ENCODE measurements at places on chromosomes 4 and X.

- no peak for DNase-seq
Measured at GRCh38 chrX:7552760-7553159, 290.2 kb upstream of the VCX start.

DNA sequence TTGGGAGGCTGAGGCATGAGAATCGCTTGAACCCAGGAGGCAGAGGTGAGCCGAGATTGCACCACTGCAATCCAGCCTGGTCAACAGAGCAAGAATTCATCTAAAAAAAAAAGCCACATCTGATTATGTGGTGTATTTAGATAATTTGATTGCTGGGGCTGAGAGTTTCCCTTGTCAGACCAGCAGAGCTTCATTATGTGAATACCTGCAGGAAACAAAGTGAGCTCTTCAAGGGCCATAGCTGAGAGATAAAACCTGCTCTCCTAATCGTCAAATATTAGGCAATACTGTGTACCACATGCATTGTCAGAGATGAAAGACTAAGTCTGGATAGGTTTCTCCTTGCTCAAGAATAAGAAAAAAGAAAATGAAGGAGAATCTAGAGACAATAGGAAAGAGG, 800.0 kb upstream of the IGFBP7 start:
- DNase-seq, result no peak

- DNase-seq, result no peak
Measured at GRCh38 chr4:12507868-12508481, 976.2 kb downstream of the RAB28 start.

- DNase-seq, result no peak
Measured at GRCh38 chrX:133482056-133482952, 67.0 kb upstream of the GPC4 start.

GRCh38 chr4:186081202-186081807, 12.3 kb downstream of the TLR3 start:
- DNase-seq, result peak; percentile 53

DNA sequence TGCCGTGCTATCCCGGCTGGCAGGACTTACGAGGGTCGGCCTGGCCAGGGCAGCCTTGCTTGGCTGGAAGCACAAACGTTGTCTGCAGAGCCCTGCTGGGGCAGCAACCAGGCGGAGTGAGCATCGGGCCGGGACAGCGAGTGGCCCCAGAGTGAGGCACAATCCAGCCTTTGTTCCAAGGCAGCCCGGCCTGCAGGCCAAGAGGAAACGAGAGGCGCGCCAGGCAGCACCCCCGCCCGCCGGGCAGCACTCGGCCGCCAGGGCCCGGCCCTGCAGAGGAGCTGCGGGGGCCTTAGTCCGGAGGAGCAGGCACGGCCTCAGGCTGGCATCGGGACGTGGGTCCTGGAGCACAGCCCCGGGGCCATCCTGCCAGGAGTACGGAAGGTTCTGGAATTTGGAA, 24.1 kb downstream of the FGFRL1 start:
- DNase-seq, result peak; percentile 62

DNA sequence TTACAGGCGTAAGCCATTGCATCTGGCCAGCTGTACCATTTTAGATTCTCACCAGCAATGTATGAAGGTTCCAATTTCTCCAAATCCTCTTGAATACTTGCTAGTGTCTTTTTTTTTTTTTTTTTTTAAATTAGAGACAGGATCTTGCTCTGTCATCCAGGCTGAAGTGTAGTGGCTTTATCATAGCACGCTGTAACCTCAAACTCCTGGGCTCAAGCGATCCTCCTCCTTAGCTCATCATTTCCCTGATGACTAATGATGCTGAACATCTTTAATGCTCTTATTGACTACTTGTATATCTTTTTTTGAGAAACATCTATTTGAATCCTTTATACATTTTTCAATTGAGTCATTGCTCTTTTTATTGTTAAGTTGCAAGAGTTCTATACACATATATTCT, 40.3 kb downstream of the HDAC8 start:
- no peak for DNase-seq

- peak; percentile 52 for DNase-seq
Measured at GRCh38 chr4:133152330-133152821, 3.3 kb downstream of the PCDH10 start.

DNA sequence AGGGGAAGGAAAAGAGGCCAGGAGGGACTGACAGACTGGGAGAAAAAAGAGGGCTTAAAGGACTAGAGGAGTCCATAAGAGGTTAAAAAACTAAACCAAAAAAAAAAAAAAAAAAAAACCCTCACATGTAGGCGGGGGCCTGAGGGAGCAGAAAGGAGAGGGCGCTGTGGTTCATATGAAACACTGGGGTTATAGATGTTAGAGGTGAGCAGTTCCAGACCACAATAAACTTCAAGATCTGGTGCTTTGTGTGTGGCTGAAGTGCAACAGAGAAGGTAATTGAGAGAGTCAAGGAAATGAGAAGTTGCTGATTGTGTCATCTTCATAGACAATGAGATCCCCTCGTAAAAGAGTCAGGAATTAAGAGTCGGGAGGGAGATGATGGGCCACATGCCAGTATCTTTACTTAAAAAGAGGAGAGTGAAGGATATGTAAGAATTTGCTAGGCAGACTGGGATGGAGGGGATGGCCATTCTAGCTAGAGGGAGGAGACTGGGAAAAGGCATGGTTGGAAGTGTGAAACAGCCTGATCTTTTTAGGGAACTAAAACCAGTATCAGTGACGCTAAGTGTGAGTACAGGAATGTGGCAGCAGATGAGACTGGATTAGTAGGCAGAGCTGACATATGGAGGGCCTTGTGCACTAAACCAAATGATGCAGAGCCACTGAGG, 18.4 kb upstream of the OGT start:
- DNase-seq, result no peak

GRCh38 chr4:145451895-145452294, 29.8 kb upstream of the SMAD1 start:
- no peak for DNase-seq

DNA sequence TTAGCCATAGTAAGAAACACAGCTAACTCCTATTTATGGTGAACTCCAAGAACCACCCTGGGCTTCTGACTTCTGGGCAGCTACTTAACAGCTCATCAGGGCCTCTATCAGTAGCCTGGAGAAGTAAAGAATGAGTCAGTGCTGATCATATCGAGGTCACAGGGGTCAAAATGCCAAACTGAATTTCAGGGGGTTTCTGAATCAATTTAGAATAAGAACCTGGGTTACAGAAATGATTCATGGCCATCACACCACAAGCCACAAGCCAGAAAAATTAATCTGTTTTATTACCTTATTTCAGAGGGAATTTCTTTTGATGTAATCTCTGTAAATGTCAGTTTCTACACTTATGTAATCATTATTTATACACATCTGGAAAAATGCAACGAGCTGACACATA, 64.4 kb downstream of the CHST7 start:
- no peak for DNase-seq

DNA sequence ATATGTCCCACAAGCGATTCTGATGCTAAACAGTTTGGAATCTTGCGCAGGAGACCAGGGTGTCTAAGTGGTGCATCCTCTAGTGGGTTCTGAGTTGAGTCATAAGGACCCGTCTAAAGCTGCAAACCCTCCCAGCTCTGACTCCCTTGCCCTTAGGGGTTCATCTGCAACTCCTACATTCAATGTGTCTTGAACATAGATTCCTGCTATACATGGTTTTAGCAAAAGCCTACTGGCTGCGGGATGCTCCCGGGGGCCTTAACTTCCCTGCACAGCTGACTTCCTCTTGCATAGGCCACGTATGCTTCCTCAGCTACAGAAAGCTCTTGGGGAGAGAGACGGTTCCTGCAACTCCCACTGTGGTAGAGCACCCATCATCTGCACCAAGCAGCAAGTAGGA, 236.7 kb downstream of the EVC2 start:
- no peak for DNase-seq

GRCh38 chr4:122639181-122639580, 18.3 kb upstream of the IL21 start:
- no peak for DNase-seq

DNA sequence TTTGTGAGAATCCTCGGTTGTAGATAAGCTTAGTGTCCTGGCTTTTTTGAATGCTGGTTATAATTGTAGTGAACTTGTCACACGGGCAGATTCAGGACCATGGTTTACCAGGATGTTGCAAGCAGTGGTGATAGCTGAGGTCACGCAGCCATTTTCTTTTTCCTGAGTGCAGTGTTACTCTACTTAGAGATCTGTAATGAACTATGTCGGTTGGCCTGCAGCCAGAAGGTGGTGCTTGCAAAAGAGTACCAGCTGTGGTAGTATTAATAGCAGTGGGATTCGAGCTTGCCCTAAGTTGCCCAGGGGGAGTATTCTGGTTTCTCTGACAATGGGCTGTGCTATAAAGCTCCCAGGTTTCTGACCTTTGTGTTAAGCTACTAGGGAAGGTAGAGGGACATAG, 368.9 kb downstream of the SLITRK2 start:
- DNase-seq, result no peak

DNA sequence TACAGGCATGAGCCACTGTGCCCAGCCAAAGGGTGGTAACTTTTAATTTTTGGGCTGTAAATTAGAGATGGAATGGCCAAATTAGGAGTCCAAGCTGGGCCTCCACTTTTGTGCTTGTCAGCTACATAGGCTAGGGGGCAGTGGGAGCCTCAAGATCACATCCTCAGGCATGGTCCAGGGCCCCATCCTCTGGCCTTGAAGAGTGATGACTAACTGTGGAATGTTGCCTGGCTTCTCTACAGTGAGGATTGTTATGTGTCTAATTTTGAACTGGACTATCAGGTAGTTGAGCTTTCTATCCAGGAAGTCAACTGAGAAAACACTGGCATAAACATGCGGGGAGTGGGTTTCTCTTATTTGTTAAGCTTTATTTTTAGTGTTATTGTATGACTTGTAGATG, 33.0 kb downstream of the CCNG2 start:
- no peak for DNase-seq

- DNase-seq, result no peak
Measured at GRCh38 chr4:84277923-84278322, 221.2 kb downstream of the NKX6-1 start.

GRCh38 chr4:83677656-83678055, 141.7 kb downstream of the GPAT3 start:
- no peak for DNase-seq

GRCh38 chrX:43861750-43862149, 20.5 kb downstream of the MAOB start:
- no peak for DNase-seq

DNA sequence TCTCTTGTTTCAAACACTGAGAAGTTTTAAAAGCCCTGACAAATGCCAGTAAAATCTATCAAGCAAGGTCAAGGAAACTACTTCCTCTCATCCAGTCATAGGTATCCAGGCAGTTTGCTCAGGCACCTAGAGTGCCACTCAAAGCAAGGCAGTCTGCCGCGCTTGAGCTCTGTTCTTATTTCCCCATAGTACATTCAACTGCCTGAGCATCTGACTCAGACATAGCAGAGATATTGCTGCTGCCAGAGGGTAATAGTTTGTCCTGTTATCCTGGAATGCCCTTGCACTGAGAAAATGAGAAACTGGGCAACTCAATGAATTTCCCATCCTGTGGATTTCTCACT, 16.1 kb upstream of the ATP8A1 start:
- DNase-seq, result no peak

DNA sequence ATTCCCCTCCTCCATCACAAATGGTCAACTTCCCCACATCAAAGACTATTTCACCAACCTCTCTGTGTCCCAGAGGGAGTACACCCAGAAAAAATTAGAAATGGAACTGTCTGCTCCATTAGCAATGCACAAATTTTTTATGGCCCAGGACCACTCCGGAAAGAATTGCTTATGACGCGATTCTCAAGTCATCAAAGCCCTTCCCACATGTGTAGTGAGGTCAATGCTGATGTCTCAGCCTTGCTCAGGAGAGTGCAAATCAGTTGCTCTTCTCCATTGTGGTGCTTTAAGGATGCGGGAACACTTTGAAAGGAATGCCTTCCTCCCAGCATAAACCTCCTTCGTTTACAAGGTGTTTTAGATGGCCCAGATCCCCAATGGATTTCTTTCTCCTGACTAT, 518.3 kb downstream of the PPARGC1A start:
- no peak for DNase-seq

DNA sequence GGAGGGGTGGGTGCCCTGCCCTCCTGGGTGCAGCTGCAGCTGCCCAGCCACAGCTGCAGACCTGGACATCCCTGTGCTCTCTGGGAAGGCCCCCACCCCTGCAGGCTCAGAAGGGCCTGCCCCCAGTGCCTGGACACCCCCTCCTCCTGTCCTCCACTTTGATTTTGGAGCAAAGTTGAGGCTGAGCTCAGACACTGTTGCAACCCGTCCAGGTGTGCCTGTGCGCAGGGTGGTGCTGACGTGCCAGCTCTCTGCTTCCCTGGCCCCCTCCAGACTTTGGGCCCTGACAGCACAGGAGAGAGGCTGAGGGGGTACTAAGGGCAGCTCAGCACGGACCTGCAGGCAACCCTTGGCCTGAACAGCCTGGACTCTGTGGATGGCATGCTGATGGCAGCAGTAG, 750.3 kb downstream of the ARAP2 start:
- no peak for DNase-seq

DNA sequence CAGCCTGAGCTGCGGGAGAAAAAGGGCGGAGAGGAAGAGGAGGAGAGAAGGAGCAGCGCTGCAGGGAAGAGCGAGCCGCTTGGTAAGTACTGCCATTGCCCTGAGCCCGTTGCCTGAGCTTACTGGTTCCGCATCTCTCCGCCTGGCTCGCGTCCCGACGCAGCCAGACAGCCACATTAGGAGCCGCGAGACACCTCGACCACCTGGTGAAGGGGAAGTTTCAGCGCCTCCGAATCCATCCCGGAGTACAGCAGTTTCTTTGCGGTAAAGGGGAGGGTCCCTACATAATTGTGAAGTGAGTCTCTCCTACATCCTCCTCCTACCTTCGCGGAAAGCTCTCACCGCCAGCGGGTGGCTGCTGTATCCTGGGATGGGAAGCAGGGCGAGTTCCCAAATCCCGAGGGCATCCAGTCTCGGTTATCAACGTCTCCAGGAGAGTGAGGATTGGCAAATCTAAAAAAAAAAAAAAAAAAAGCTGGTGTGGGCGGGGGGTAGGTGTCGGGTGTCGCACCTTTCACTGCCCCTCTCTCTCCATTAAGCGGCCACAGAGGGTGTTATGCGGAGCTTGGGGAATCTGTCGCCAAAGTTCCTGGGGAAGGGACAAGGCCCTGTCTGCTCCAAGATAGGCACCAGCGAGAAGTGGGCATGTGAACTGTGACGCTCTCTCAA, 7.9 kb downstream of the TBX22 start:
- DNase-seq, result peak; percentile 57

- no peak for DNase-seq
Measured at GRCh38 chrX:129737916-129738315, 863 bp upstream of the XPNPEP2 start.

GRCh38 chr4:176789955-176790354, 2.8 kb downstream of the VEGFC start:
- no peak for DNase-seq

DNA sequence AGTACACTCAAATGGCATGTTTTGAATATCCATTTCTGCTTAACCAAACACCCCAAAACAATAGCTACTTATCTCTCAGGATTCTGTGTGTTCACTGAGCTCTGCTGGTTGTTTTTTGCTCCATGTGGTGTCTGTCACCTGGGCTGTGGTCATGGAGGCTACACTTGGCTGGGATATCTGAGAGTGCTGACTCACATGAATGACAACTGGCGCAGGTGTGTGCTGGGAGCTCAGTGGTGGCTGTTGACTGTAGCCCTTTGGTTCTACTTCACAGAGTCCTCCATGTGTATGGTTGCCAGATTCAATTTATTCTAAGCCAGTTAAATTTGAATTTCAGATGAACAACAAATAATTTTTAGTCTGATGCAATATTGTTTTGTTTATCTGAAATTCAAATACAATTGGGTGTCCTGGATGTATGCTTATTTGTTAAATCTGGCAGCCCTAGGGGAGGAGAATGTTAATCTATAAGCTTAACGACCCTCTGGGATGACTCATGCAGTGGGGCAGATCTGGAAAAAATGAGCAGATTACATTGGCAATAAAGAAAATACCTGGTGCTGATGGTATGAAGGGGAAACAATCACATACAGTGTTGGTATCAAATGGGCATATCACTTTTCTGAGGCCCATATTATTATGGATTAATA, 28.2 kb upstream of the TCEAL4 start:
- no peak for DNase-seq
